ENCODE measurements at places on chromosomes 12 and 14. TPM values are rescaled to one million over a fixed set of nuclear protein-coding genes. Genes with fewer than 3 reads are reported as not detected.
A peak's percentile ranks its signal among the peaks of the same experiment; 100 is the strongest.

DNA sequence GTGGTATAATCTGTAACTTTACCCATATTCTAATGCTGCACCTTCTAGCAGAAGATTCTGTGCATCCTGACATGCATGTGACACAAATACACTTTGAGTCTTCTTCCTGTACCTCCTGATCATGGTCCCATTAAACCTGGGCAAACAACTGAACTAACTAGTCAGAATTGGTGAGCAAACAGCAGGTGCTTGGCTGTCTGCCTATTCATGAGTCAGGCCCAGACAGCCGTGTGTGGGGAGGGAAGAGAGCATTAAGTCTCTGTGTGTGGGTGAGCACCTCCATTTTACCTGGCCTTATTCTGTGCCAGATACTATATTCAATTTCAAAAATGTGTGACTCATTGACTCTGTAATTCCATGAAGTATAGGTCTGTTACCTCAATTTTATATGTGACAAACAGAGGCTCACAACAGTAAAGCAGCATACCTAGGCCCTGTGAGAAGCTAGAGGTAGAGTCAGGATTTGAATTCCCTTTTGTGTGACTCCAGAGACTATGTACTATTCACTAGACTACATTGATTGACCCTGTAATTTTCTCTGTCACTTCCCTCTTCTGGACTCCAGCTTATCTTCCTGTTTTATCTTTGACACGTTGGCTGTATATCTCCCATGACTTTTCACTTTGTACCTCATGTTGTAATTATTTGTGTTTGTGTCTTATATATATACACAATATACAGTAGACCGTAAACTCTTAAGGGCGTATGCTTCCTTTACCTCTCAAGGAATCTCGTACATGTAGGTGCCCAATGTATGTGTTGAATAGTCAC, 32.2 kb downstream of the SUSD6 start:
- H3K36me3 ChIP-seq = no peaks in the 10 kb centered on the region
- H3K4me1 ChIP-seq = peaks cover 14% of the 10 kb centered on the region
- H3K27ac ChIP-seq = no peak overlapping the region

GRCh38 chr12:130552483-130552996, 163.6 kb downstream of the RIMBP2 start:
- H3K4me3 ChIP-seq = no peak overlapping the region
- H3K27me3 ChIP-seq = no peaks in the 10 kb centered on the region
- H3K36me3 ChIP-seq = no peaks in the 10 kb centered on the region

The CLEC4C gene
- not detected for total RNA-seq

- no peaks in the 10 kb centered on the region for H3K36me3 ChIP-seq
- DNase-seq = no peak
- H3K27me3 ChIP-seq = no peaks in the 10 kb centered on the region
- no peak overlapping the region for H3K27ac ChIP-seq
- H3K4me3 ChIP-seq = no peak overlapping the region
Measured at GRCh38 chr12:75786070-75786469, 245.5 kb downstream of the PHLDA1 start.

DNA sequence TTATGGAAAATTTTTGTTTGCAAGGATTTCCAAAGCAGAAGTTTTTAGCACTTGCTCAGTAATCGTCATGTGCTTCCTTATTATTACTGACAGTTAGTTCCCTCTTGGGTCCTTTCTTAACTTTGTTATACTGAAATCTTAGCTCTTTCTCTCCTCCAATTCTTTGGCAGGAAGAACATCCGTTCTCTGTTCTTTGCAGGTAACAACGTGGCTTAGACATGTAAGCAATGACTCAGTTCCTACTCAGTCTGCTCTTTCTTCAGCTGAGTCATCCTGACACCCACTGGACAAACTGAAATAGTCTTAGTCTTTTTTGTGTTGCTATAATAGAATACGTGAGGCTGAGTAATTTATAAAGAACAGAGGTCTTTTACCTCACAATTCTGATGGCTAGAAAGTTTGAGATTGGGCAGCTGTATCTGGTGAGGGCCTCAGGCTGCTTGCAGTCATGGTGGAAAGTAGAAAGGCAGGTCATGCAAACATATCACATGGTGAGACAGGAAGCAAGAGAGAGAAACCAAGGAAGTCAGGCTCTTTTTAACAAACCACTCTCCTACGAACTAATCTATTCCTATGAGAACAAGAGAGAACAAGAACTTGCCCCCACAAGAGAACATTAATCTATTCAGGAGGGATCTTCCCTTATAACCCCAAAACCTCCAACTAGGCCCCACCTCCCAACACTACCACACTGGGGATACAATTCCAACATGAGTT, 49.2 kb downstream of the TESPA1 start:
- no peaks in the 10 kb centered on the region for H3K4me1 ChIP-seq
- no peaks in the 10 kb centered on the region for H3K36me3 ChIP-seq
- H3K27me3 ChIP-seq = no peaks in the 10 kb centered on the region
- DNase-seq = peak; percentile 96
- H3K4me3 ChIP-seq = no peak overlapping the region
- H3K27ac ChIP-seq = no peak overlapping the region
